ENCODE measurements at places on chromosomes 6 and 20.
A peak's percentile ranks its signal among the peaks of the same experiment; 100 is the strongest.

DNA sequence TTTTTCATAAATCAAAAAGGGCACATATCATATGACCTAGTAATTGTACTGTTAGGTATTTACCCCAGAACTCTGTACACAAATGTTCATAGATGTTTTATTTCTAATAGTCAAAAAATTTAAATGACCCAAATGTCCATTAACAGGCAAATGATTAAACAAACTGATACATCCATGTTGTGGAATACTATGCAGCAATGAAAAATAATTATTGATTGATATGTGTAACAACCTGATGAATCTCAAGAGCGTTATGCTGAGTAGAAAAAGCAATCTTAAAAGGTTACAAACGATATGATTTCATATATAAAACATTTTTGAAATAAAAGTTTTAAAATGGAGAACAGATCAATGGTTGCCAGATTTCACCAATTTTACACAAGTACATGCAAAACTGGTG is 18.1 kb downstream of the HTR1B start:
- no peak for DNase-seq

- no peak for DNase-seq
Observed at GRCh38 chr20:6184086-6184485, 61.3 kb upstream of the FERMT1 start.

DNA sequence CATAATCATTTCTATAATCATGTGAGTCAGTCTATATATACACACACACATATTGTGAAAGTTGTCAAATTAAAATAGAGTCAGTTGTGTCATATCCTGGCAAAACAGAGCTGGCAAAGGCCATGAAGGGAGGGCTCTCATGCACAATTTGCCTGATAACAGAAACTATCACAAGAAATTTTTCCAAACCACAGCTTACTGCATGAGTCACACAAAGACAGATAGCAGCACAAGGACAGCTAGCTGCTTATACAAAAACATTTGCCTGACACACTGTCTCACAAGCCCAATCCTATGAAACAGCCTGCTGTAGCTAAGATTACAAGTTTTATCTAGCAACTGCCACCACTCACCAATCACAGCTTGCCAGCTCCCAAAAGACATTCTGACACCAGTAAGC is 848.5 kb upstream of the MAN1A1 start:
- DNase-seq: no peak

- DNase-seq: no peak
Observed at GRCh38 chr6:43368259-43369160, 937 bp downstream of the ZNF318 start.

- no peak for DNase-seq
Observed at GRCh38 chr6:167238146-167238693, 52.9 kb upstream of the UNC93A start.

- no peak for DNase-seq
Observed at GRCh38 chr6:147136057-147136456, 68.2 kb upstream of the STXBP5 start.

DNA sequence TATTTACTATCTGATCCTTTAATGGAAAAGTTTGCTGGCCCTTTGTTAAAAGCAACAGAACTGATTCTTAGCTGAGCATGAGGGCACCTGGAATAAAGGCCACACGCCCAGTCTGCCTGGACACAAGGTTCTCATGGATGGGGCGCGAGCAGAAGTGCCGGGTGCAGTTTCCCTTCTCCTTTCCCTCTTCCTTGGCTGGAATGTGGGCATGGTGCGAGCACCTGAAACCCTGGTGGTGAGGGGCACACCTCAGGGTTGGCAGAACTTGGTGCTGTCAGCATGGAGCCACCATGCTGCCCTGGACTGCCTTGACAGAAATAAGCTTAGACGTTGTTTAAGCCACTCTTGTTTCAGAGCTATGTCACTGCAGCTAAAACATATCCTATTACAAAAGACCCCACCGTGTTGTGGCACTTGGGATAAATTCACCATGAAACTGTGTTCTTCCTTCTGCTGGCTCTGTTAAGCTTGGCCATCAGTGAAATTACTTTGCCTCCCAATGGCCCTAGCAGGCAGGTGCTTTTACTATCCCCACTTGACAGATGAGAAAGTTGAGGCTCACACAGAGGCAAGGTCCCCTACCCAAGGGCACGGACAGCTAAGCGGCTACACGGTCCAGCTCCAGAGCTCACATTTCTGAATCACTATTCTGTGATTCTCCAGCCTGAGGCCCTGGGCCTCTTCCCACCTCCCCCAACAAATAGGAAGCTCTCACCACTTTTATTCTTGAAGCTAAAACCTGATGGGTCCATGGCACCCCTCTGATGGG is 115.9 kb downstream of the PREX1 start:
- DNase-seq: no peak

- no peak for DNase-seq
Observed at GRCh38 chr6:124536842-124537191, 425.4 kb upstream of the RNF217 start.

GRCh38 chr6:22294301-22294700 is 2.5 kb downstream of the PRL start:
- DNase-seq: no peak

- DNase-seq: no peak
Observed at GRCh38 chr6:5343998-5344397, 82.7 kb downstream of the FARS2 start.

GRCh38 chr6:170095273-170095981 is 195.5 kb downstream of the DLL1 start:
- DNase-seq: no peak

- no peak for DNase-seq
Observed at GRCh38 chr6:23611776-23612381, 514.1 kb upstream of the NRSN1 start.

- no peak for DNase-seq
Observed at GRCh38 chr6:156250593-156250992, 526.6 kb upstream of the ARID1B start.

DNA sequence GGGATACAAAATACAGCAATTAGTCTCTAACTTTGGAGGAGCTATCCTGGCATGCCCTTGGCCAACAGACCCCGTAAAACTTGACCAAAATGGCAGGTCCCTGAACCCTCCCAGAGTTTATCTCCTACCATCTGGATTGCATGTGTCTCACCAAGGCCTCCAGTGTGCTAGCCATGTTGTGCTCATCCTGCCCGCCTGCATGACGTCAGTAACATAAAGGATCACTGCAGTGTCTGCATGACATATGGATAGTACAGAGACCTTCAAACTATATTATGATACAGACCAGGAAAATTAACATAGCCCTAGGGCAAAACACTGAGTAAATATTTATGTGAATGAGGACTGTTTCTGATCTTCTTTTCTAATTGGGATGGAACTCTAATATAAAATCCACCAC is 25.3 kb downstream of the CPXM1 start:
- DNase-seq: no peak

DNA sequence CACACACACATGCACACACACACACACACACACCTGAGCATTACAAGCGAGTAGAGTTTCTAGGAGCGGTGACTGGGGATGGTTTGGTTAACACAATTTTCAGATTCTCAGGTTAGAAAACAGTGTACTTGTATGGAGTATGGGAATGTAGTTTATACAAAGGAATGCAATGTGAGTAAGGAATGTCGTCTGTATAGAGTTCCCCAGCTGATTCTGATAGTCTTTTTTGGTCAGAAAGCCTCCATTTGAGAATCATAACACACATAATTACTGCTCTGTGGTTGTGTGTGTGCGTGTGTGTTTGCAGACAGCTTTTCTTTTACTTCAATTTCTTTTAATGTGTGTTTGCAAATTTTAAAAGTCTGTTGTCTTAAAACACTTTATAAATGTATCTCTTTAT is 93.2 kb downstream of the MYO6 start:
- no peak for DNase-seq

- DNase-seq: no peak
Observed at GRCh38 chr6:52286798-52287432, 2.4 kb upstream of the MCM3 start.

GRCh38 chr6:127462376-127462775 is 3.2 kb upstream of the KIAA0408 start:
- no peak for DNase-seq

DNA sequence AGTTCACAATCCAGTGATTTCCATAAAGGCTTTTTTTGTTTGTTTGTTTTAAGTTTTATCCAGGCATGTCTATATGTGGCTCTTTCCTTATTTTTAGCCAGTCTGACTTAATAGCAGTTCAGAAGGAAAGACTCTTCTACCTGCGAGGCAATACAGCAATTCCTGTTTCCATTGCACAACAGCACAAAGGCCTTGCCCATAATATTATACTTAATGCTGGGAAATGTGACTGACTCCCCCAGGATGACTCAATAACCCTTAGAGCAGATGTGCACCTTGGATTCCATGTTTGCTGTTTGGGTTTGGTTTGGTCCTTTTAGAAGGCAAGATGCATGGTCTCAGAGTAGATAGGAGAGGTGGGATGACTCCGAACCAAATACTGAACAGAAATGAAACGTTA is 184.1 kb downstream of the MTFR2 start:
- no peak for DNase-seq

DNA sequence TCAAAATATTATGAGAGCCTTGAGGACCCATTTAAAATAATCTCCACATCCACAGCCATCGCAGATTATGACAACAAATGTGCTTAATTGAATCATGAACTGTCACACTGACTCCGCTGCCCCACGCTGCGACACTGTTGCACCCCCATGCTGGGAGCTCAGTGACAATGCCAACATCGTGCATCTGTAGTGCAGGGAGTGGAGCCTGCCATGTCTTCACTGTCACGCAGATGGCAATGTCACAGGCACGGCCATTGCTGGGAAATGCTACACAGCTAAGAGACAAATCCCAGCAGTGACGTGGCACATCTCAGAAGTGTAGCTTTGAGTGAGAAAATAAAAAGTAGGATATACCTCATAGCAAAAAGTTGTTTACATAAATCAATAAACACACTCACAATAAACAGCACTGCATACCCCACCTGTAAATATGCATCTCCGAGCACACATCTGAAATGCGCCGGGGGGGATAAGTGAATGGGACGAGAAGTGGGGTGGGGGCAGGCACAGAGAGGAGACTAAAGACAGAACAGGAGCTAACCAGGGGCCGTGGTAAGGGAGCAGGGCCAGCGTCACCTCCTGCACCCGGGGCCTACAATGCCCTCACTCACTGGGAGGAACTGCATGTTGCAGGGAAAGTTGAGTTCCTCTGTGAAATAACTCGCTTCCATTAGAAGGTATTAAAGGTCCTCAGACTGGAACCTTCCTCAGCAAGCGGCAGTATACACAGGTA is 349.9 kb downstream of the THBS2 start:
- DNase-seq: no peak

DNA sequence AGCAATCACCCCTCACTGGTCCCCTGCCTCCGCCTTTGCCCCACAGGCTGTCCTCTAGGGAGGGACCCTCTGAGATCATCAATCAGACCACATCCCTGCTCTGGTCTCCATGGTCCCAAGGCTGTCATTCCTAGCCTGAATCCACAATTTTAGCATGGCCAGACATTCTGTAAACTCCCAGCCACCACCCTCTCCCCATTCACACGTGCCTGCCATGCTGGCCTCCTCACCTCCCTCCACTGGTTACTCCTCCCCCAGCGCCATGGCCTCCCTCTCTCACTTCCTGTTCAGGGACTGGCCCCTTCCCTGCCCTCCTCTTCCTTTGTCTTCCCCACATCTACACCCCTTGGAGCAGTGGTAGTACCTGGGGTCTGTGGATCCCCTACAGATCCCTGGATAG is 150.7 kb upstream of the MLN start:
- DNase-seq: no peak

DNA sequence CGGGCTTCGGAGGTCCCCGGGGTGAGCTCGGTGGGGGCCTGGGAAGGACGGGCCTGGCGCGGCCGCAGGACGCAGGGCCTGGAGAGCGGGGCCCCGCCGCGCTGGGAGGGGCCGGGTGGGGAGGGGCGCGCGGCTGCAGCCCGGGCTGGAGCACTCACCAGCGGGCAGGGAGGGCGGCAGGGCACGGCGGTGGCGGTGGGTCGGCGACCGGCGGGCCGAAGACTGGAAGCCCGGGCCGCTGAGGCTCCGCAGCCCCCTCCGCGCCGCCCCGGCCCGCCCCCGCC is at the start of gene GATA5:
Gene GATA5, minus strand, starts transcription at position 224 of the 284 bp plus-strand sequence. CDS start 474 bp downstream, outside the sequence.
- DNase-seq: no peak

GRCh38 chr6:21447987-21448386 is 145.6 kb upstream of the SOX4 start:
- DNase-seq: no peak

DNA sequence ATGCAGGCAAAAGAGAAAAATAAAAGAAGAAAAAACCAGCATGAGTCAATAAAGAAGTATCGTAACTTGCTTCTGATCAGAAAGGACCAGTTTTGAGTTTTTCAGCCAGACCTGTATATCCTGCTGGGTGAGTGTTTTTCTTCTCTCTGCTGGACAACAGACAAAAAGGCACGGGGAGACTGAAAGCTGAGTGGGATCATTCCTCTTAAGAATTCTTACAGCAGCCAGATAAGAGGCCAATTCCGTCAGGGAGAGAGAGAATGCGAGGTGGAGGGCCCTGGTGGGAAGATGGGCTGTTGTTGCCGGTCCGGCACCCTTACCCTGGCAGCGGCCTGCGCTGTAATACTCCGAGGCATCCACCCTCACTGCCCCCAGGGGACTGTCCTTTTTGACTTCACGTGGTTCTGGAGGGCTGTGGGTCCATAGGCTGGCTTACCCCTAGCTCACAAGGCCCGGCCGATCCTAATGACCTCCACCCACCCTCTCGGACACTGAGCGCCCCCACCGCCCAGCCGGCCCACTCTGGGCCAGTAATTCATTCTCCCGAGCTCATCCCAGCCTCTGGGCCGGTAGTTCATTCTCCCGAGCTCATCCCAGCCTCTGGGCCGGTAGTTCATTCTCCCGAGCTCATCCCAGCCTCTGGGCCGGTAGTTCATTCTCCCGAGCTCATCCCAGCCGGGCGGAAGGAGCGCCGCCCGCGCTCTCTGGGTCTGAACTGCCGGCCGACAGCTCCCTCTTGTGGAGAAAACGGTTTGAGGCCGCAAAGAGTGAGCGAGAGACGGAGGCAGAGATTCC is 118.3 kb upstream of the SIRPA start:
- peak; percentile 86 for DNase-seq

- no peak for DNase-seq
Observed at GRCh38 chr20:36128463-36129159, 25.9 kb upstream of the EPB41L1 start.

GRCh38 chr20:35063168-35063567 is 29.4 kb downstream of the TRPC4AP start:
- no peak for DNase-seq

- DNase-seq: no peak
Observed at GRCh38 chr6:100338090-100338489, 126.6 kb downstream of the SIM1 start.

- no peak for DNase-seq
Observed at GRCh38 chr6:86192123-86192522, 549.4 kb upstream of the SYNCRIP start.
